ENCODE measurements at places on chromosomes 3 and 15.

GRCh38 chr3:135911110-135911509 lies 54.4 kb upstream of the PPP2R3A start:
- DNase-seq = no peak

DNA sequence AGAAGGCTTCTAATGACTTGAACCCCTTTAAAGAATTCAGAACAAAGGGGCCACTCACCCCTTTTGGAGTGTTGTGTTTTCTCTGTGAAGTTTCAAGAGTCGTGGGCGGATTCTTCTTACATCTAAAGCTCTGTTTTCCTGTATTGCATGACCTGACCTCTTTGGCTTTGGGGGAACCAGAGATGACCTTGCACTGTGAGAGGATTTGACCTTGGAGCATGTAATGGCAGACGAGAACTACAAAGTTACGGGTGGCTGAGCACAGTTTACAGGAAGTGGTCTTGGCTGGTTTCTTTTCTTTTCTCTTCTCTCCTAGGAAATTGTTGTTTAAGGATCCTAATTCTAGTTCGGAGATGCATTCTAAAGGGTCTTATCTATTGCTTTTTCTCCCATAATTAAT lies 6.2 kb upstream of the BDH1 start:
- DNase-seq = no peak

DNA sequence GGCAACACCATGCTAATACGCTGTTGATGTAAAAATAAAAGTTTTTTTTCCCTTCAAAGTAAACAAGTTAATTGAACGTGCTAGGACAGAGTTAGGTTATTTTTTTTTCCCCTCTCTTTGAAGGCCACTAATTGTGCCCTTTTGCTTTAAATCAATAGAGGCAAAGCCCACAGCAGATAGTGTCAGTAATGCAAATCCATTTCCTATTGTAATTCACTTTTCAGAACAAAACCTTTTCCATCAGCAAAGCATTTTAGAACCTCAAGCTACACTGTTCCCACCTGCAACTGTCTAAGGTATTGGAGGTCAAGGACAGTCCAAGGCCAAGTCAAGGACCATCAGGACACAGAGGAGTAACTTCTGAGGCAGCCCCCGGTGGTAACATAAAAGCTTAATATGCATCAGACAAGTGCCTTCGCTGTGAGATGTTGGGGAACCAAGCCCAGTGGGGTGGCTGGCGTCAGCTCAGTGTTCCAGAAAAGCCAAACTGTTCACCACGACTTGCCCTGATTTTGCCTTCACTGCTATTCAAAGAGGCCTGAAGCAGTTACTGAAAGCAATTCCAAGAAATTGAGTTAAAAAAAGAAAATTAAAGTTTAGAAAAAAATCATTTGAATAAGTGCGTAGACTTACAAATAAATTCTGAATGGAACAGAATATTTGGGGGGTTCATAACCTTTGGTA lies 65.8 kb upstream of the ICE2 start:
- DNase-seq = no peak

GRCh38 chr15:67267951-67268941 lies 13.7 kb downstream of the IQCH start:
- DNase-seq = no peak

GRCh38 chr3:10502185-10502880 lies 3.1 kb downstream of the ATP2B2 start:
- DNase-seq = no peak

GRCh38 chr3:190862209-190863118 lies at the start of gene GMNC:
Gene GMNC, minus strand, starts transcription at chr3:190862694. Its CDS starts 79 bp downstream, at chr3:190862615.
- no peak for DNase-seq

GRCh38 chr15:39898317-39898716 lies 21.7 kb downstream of the GPR176 start:
- no peak for DNase-seq

GRCh38 chr3:195582947-195583346 lies 793 bp downstream of the APOD start:
- no peak for DNase-seq

GRCh38 chr3:133995264-133995663 lies 34.5 kb downstream of the SLCO2A1 start:
- no peak for DNase-seq

DNA sequence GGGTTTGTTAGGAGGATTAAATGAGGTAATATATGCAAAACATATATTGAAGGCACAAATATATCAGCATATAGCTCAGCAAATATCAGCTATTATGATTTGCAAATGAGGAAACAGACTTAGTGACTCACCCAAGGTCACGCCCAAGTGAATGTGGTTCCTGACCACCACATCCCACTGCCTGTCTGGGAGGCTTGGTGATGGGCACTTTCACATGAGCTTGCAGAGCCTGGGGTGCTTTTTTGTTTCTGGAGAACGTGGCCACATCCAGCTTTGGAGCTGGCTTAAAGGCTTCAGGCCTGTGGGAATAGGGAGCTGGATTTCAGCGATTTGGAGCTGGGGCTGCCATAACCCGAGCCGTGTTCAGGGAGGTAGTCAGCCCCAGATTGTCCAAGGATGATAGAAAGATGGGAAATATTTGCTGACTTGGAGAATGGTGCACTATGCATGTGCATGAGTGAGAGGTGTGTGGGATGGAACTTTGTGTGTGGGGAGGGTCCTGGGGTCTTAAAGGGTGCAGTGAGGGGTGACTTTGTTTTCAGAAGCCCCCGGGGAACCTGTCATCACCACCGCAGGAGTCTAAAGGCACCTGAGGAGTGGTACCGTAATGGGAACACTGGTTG lies 12.0 kb upstream of the FGD5 start:
- DNase-seq = no peak

DNA sequence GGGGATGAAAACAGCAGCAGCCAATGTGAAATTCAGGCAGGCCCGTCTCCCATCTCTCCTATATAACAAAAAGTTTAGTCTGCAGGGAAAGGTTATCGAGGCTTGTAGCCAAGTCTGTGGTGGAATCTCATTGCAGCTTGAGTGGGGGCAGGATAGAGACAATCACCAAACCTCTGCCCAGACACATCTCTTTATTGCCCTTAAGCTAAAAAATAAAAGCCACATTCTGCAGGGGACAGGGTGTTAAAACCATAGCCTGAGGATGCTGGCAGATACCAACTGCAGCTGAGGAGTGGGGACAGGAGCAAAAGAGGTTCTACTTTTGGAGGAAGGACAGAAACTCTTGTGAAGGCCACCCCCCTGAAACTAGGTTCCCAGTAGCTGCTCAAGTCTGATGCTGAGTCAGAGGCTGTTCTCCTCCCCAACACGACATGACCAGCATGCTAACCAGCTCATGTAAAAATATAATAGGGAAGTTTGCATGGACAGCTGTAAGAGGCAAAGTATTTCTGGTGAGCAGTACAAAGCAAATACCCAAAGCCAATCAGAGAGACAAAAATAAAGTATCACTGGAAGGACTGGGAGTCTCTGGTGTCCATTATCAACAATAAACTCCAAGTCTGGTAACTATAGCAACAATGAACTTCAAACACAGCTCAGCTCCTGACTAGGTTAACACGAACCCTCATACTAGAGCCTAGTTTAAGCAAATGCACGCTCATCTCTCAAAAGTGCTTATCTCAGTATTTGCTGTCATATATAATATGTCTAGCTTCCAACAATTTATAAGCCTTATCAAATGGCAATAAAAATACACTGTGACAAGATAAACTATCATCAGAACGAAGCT lies 362.2 kb upstream of the SLCO3A1 start:
- no peak for DNase-seq

- DNase-seq = no peak
Measured at GRCh38 chr15:88949734-88950400, 36.7 kb upstream of the MFGE8 start.

DNA sequence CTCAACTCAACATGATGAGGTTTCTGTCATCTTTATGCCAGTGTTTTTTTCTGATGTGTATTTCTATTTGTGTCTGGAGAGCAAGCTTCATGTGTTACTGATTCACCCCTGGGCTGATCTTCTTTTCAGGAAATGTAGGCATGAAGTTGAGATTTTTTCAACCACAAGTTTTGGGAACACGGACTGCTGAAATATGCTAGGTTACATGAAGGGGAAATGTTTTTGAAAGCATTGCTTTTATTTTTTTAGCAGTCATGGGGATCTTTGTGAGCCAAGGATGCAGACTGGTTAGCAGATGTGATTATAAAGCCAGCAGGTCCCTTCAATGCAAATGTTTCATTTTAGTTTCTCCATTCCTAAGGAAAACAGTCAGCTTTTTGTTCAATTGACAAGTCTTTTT lies 219.3 kb upstream of the COL8A1 start:
- no peak for DNase-seq

GRCh38 chr3:121894301-121894990 lies at the start of gene SLC15A2:
Gene SLC15A2, plus strand, starts transcription at chr3:121894401. Its CDS starts 76 bp downstream, at chr3:121894477.
- no peak for DNase-seq

- DNase-seq = no peak
Measured at GRCh38 chr3:197798863-197799262, 7.8 kb downstream of the LRCH3 start.

GRCh38 chr3:157061265-157061664 lies 98.7 kb downstream of the CCNL1 start:
- DNase-seq = no peak

- DNase-seq = no peak
Measured at GRCh38 chr3:160811237-160811548, 55.2 kb downstream of the PPM1L start.

DNA sequence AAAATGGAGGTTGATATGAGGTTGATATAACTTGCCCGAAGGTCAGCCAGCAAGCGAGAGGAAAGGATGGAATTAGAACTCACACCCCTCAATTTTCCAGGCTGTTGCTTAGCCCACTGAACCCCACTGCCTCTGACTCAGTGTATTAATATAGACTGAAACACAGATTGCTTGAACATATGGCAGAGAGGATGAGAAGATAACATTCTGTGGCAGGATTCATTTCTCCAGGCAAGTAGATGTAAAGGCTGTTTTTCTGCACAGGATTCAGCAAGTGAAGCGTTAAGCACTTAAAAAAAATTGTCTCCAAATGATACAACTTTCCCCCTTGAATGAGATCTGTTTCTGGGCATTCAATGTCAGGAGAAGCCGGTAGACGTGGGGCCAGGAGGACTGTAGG lies 335.2 kb downstream of the GAP43 start:
- DNase-seq = no peak

DNA sequence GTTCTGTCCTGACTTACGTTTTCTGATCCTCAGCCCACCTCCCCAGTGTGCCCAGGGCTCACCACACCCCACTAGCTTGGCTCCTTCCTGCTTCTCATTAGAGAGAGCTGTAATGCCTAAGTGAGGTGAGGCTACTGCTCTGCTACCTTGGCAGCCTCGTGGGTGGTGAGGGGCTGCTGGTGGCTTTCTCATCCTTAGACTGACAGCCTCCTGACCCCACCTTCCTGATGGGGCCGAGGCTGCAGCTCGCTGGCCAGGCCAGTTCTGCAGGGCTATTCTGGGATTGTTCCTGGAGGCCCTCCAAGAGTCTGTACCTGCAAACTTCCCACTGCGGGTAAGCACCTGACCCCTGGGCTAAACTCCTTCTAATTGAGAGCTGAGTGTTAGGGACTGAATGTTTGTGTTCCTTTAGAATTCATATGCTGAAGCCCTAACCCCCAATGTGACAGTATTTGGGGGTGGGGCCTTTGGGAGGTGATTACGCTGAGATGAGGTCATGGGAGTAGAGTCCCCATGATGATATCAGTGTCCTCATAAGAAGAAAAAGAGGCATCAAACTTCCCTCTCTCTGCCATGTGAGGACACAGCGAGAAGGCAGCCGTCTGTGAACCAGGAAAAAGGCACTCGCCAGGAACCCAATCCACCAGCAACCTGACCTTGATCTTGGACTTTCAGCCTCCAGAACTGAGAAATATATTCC lies 38.1 kb upstream of the IQSEC1 start:
- DNase-seq = no peak

DNA sequence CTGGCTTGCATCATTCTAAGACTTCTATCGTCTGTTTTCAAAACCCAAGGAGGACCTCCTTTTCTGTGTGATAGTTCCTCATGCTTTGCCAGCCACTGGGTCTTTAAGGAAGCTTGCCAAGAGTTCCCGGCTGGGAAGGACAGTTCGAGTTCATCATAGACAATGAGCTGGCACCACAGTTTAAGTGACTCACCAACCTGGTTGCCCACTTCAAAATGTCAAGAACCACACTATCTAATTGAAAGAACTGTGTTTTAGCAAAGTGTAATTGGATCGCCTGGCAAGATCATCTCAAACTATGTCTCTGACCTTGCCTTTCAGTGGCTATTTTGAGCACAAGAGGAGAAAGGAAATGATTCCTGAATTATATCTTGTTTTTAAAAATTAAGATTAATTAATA lies 27.9 kb downstream of the SOX2 start:
- no peak for DNase-seq

Measured in activated T-helper 1 cell treated with Interleukin-2 at 50 U/mL for 16 hours (primary cell).